ENCODE measurements at places on chromosomes 2 and 18.

DNA sequence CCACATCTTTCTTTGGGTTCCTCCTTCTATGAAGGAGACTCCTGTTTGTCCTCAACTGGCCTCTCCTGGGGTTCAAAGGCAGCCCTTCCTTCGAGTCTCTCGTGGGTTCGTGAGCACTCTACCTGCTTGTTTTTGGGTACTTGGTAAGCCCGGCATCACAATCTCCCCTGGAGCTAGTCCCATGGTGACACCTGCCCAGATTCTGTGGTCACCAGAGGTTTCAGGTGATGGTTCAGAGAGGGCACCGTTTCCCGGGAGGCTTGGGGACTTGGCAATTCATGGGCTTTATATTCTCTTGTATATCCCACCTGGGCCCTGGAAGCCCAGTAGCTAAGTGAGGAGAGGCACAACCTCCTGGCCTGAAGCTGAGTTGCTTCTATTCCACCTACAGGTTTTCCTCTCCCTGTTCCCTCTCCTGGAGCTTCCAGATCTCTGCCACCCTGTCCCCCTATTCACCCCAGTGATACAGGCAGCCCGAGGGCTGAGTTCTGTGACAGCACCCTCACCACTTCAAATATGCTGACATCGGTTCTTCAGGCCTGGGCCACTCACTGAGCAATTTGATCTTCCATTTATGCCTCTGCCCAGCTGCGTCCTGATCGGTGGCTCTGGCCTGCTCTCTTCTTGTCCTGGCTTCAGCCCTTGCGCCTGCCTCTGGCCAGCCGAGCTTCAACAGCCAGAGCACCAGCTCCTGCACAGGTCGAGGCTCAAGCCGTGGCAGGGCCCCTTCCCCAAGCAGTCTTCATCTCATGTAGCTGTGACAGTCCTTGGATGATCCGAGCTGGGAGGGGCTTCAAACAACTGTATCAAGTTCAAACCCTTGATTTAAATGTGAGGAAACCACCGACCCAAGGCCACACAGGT, 91.5 kb downstream of the MSH2 start:
- DNase-seq = no peak

GRCh38 chr2:204072443-204073324, 136.1 kb downstream of the ICOS start:
- DNase-seq = peak; percentile 50

DNA sequence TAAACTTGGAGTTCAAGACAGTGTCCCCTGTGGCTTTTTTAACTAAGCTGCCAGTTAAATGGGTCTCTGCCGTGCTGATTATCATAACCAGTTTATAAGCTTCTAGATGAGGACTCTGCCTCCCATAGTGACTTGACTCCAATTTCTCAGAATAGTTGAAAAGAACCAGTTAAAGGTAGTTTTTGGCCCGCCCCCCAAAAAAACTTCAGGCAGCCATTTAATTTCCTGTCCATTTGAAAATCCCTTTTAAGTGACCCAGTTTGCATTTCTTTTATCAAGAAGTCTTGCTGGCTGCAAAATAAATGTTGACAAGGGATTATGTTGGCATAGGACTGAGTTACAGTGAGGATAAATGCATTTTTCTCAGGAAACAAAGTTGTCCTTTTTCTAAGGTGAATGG, 2.3 kb downstream of the SLC20A1 start:
- no peak for DNase-seq

- no peak for DNase-seq
These were observed 79.0 kb upstream of the TRIB2 start for GRCh38 chr2:12637754-12638153.

DNA sequence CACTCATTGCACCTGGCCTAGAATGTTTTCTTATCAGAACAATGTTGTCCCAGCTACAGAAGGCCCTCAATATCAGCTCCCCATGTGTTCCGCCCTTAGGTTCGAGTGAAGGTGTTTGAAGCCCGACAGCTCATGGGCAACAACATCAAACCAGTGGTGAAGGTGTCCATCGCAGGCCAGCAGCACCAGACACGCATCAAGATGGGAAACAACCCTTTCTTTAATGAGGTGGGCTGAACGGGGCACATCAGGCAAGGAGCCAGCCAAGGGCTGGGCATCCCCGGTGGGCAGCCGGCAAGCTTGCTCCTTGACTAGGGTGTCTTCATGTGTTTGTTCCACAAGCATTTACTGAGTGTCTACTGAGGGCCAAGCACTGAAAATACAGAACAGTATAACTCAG, 9.2 kb downstream of the FER1L5 start:
- no peak for DNase-seq

DNA sequence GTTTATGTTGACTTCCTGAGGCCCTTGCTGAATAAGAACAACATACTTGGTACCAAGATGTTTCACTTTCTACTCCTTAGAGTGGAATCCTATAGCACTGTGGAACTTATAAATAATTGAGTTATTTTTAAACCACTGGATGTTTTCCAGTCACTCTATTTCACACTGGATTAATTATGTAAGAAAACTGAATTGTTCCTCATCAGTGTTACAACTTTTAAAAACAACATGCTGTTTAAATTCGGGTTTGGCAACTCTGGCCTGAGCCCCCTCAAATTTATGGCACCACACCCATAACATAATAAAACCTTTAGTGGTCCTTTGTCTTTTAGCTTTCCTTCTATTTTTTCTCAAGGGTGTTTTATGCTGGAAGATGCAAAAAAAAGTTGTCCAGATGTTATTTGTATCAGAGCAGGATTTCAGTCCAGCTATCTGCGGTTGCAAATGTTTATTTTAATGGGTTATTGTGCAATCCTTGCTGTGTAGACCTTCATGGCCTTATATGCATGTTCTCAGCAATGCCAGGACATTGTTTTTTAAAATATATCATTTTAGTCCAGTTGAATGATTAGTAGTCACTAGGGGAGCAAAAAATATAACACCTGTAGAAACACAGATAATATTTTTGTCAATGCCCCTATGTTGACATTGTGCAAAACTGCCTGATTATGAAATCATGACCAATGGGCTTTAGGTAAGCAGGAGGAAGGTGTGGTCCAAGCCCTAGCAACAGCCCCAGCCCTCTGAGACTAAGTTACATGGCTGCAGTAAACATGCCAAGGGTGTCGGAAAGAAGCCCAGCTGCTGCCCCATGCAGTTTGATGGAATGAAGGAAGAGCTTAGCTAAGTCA, 638.0 kb upstream of the ZEB2 start:
- no peak for DNase-seq

DNA sequence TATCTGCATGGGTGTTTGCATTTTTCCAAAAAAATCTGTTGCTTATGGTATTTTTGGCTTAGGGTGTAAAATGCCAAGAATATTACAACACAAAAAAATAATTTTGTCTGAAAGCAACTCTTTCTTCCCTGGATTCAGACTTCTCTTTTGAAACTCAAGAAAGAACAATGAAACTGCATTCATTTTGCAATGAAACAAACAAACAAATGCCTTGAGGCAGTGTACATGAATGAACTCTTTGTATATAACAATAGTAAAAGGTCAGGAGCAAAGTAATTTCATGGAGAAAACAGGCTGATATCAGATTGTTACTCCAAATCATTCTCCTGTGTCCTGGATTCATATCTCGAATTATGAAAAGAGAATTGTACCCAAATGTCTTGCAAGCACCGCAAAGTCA, 301.6 kb upstream of the CDH20 start:
- no peak for DNase-seq

- DNase-seq = peak; percentile 44
These were observed 79.1 kb upstream of the KCNH7 start for GRCh38 chr2:162917626-162918025.

DNA sequence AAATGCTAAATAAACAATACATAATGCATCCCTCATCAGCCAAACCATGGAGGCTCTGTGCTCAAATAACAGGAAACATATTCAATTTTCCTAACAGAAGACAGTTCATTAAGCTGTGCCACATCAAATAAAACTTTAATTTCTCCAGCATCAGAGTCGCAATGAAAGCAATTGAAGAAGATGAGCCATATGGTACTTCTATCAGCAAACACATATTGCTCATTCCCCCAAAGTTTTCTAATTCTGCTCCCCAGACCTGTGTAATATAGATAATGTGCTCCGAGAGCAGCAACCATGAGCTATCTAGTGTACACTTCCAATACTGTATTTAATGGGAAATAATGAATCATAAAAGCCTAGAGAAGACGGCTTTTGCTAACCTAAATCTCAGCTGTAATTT, 263.2 kb downstream of the MEIS1 start:
- no peak for DNase-seq

DNA sequence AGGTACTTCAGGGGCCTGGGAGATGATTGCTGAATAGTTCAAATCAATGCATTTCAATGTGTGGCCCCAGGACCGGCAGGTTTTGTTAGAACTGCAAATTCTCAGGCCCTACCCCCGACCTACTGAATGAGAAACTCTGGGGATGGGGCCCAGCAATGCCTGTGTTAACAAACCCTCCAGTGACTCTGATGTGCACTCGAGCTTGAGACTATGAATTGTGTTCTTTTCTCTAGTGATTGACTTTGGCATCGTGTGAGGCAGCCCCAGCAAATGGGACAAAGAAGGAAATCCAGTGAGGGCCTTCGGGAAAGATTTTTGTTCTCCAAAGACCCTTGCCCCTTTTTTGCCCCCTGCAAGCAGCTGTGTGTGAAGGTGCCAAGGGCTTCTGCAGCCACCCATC, 22.4 kb downstream of the ALK start:
- DNase-seq = no peak

DNA sequence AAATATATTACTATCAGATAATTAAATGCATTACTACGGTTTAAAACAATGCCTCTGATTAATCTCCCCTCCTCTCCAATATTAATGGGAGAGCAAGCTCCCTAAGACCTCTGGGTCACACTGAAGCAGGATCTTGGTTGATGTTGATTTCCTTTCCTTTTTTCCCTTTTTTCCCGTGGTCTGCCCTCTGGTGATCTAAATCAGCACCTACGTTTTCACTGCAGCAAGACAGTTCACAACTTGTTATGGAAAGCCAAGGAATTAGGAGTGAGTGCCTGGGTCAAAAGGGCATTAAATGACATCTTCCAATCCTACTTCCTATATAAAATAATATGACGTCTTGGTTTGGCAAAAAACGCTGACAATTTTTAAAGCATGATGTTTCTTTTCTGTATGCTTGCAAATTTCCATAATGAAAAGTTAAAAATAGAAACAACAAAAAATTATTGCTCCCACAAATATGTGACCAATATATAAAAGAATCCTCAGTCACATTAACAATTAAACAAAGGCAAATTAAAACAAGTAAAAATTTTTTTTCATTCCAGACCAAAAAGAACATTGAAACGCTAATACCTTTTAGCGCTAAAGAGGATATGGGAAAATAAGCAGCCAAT, 7.9 kb upstream of the CFAP36 start:
- peak; percentile 43 for DNase-seq

GRCh38 chr2:241135737-241136136, 13.5 kb downstream of the PASK start:
- DNase-seq = no peak

- no peak for DNase-seq
These were observed 107.9 kb upstream of the CDH20 start for GRCh38 chr18:61225336-61225735.
